Left renal cortex interstitium (tissue), 4 donors: ENCODE measurements at places on chromosomes 2 and 18. TPM values are rescaled to one million over a fixed set of nuclear protein-coding genes. Genes with fewer than 3 reads are reported as not detected.

The XRCC5 gene
- 316 TPM for polyA plus RNA-seq

The ARHGEF4 gene
- 8.3 TPM for polyA plus RNA-seq

The NCOA1 gene
- 48.5 TPM for polyA plus RNA-seq

The GALNT3 gene
- polyA plus RNA-seq = 13.8 TPM

The POTEJ gene
- polyA plus RNA-seq = not detected

The ASAP2 gene
- 59.1 TPM for polyA plus RNA-seq

DNA sequence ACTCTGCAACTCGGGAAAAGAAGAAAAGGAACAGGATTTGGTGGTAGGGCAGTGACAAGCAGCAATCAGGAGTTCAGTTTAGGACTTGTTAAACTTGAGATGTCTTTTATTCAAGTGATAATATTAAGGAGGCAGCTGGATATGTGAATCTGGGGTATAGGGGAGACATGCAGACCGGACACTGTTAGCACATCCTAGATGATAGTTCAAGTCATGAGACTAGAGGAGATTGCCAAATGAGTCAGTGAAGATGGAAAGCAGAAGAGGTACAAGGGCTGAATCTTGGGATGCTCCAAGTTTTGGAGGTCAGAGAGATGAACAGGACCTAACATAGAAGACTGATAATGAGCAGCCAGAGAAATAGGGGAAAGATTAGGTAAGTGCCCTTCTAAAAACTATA lies 69.5 kb upstream of the PSME4 start:
- no peak for DNase-seq

GRCh38 chr2:38850045-38850444 lies 25.7 kb downstream of the DHX57 start:
- no peak for DNase-seq

GRCh38 chr18:58105206-58105887 lies 61.3 kb downstream of the NEDD4L start:
- no peak for DNase-seq

DNA sequence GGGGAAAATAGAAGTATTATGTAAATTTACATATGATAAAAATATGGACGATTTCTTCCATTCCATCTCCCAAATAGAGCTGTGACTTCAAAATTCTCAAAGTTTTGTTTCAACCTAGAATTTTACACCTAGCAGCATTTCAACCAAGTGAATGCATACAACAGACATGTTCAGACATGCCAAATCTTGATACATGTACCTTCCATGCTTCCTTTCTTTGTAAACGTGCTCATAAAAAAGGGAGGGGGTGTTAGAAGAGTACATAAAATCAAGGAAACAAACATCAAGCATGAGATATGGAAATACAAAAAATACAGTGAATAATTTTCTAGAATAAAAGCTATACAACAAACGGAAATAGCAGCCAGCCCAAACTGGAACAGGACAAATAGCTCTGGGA lies 974.2 kb downstream of the ERBB4 start:
- DNase-seq = no peak

- no peak for DNase-seq
Measured at GRCh38 chr18:28116461-28116860, 60.5 kb downstream of the CDH2 start.

DNA sequence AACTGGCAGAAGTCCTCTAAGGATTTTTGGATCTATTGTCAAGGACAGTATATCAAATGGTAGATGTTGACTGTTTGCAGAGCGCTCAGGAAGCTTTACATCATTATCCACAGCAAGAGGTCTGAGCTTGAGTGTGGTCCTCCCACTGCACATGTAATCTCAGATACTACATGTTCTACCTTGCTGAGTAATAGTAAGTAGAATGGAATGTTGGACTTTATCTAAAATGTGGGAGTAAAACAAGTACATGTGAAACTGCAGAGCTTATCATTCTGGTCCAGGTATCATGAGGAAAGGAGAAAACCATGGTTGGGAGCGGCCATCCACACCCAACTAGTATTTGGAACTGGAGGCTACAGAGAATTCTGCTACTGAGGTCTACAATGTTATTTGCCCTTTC lies 19.3 kb upstream of the CD28 start:
- no peak for DNase-seq

- DNase-seq = no peak
Measured at GRCh38 chr18:63956755-63957154, 7.7 kb downstream of the HMSD start.

DNA sequence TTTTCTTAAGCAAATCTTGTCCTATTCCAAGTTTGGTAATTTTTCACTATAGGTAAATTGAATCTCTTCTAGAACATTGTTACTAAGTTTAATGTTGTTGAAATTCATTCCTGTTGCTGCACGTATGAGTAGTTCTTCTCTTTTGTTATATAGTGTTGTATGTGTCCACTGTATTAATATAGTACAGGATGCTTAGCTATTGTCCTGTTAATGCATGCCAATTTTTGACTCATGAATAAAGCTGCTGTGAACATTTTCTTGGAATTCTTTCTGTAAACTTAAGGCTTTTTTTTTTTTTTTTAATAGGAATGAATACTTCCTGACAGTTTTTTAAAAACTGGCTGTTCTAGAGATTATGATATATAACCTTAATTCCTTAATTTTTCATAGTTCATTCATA lies 326.9 kb downstream of the SLC4A3 start:
- DNase-seq = no peak

- DNase-seq = no peak
Measured at GRCh38 chr18:58110398-58110797, 66.4 kb downstream of the NEDD4L start.
